T-helper 9 cell (primary cell): ENCODE measurements at places on chromosomes 6 and 20.

GRCh38 chr6:169627736-169628607 is 73.9 kb downstream of the WDR27 start:
- no peak for DNase-seq

GRCh38 chr20:44151621-44152416 is 35.2 kb downstream of the JPH2 start:
- DNase-seq: no peak

GRCh38 chr20:49712996-49713752 is 504 bp downstream of the B4GALT5 start:
- DNase-seq: peak; percentile 14

DNA sequence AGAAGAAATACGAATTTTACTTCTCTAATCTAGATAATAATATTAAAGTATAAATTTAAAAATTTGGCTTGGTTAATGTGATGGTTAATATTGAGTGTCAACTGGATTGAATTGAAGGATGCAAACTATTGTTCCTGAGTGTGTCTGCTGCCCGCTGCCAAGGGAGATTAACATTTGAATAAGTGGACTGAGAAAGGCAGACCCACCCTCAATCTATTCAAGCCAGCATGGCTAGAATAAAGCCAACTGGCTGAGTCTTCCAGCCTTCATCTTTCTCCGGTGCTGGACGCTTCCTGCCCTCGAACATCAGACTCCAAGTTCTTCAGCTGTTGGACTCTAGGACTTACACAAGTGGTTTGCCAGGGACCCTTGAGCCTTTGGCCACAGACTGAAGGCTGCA is 152.7 kb downstream of the TBXT start:
- no peak for DNase-seq

DNA sequence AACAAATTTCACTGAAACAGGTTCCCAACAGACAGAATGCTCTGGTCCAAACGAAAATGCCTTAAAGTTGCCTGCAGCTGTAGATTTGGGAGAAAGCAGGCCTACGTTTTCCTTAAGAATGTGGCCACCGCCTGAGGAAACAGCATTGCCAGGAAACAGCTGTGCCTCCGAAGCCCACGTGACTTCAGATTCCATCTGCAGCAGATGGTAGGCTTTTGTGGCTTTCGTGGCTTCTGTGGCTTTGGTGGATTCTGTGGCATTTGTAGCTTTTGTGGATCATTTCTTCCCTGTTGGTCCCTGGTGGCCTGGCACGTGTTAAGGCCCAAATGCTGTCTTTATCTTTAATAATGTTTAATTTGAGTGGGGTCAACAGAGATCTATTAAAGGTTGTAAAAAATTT is 222.9 kb downstream of the TTLL2 start:
- DNase-seq: no peak

- no peak for DNase-seq
Measured at GRCh38 chr20:24816431-24816830, 132.6 kb upstream of the CST7 start.

GRCh38 chr6:49978332-49979226 is 9.2 kb upstream of the DEFB113 start:
- DNase-seq: no peak

DNA sequence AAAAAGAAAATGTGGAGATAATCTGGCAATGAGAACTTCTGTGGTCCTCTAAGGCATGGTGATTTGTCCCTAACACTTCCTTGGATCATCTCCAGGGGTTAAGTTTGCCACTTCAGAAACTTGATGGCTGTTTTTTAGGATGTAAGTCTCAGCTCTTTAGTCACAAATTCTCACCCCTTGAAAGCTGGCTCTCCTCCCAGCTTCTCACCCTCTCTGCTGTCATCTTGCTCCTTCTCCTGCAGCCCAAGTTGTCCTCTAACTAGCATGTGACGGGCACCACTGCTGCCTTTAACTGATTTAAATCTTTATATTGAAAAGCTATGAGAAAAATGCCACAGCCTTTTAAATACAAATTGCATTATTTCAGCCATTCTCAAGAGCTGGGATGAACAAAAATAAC is 107.8 kb downstream of the MAP3K5 start:
- no peak for DNase-seq

DNA sequence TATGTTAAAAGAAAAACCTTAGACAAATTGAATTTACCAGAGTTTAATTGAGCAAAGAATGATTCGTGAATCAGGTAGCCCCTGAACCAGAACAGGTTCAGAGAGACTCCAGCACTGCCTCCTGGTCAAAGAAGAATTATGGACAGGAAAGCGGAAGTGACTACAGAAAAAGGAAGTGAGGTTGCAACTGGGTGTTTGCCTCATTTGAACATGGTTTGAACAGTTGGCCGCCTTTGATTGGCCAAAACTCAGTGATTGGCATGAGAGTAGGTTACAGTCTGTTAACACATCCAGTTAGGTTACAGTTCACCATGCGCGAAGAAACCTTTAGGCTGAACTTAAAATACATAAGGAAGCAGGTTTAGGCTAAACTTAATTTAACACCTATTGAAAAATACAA is 248.8 kb downstream of the TFAP2A start:
- DNase-seq: no peak

GRCh38 chr6:140285471-140285870 is 911.0 kb upstream of the CITED2 start:
- DNase-seq: no peak

- DNase-seq: no peak
Measured at GRCh38 chr6:42347456-42347855, 104.3 kb downstream of the TRERF1 start.

DNA sequence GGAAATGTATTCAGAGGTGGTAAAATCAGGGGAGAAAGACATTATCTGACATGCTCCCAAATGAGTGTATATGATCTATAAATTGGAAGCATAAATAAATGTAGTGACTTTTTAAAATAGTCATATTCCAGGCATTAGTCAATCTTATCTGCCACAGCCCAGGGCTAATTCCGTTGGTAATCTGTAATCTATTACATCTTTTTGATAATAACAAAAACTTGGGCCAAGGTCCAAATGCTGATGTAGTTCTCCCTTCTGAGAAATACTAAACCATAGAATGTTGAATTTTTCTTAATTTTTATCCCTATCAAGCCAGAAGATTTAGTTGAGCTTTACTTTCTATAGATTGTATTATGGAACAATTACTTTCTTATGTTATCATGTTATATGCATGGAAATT is 1279.8 kb downstream of the EPHA7 start:
- DNase-seq: no peak

DNA sequence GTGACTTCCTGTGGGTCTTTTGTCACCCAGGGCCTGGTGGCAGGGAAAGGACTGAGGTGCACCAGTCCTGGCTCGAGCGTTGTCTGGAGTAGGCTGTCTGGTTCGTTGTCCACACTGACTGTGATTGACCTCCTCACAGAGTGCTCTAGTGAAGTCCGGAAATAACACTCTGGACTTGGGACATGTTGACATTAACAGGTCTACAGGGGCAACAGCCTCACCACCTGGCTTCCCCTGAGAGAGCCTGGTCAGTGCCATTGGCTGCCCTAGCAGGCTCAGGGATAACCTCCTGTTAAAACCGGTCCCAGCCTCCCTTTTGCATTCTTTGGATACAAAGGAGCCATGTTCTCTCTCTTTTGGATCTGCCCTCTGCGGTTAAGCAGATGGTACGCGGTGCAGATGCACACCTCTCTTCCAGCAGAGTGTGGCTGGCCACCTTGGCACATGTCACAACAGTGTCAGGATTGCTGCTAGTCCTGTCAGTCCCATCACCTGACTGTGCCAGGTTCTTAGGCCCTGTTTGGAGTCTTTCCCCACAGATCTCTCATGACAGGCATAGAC is 46.2 kb downstream of the CDS2 start:
- DNase-seq: no peak

DNA sequence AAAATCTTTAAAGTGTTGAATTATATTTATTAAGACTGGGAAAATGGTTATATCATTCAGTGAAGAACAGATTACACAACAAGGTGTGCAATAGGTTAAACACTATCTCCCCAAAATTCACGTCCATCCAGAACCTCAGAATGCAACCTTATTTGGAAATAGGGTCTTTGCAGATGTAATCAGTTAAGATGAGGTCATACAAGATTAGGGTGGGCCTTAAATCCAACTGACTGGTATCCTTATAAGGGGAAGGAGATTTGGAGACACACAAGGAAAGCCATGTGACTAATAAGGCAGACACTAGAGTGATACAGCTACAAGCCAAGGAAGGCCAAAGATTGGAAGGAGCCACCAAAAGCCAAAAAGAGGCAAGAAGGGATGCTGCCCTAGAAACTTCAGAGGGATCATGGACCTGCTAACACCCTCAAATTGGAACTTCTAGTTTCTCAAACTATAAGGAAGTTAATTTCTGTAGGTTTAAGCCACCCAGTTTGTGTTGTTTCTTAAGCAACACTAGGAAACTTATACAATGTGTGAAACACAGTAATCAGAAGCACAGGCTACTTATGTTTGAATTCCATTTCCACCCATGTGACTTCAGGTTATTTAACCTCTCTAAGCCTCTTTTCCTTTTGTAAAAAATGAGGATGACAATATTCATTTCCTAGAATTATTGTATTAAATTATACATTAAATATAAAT is 16.9 kb downstream of the ILRUN start:
- no peak for DNase-seq

DNA sequence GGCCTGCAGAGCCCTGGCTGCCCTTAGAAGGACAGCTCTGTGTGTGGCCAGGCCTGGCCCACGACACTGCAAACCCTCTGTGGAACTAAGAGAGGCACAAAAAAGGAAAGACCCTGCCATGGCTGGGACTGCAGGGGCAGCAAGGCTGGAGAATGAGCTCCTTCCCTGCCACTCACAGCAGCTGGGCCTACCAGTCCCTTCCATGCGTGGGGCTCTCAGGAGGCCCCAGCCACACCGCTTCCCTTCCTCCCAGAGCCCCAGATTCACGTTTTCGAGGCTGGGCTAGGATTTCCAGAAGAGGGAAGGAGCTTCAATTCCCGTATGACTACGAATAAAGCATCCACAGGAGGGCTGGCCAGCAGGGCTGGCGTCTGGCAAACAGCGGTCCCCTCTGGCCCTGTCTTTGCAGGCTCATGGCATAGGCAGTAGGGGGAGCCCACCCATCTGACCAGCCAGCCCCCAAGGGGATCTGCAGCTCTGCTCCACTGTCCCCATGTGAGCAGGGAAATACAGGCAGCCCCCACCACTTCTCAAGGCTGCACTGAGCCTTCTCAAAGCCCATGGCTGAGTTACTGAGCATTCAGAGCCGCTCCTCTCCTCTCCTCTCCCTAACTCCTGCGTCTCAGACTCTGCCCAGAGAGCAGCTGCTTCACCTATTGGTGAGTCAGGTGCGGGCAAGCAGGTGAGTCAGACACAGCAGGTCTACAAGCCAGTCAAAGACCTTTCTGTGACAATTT is 53.1 kb downstream of the NINL start:
- no peak for DNase-seq

DNA sequence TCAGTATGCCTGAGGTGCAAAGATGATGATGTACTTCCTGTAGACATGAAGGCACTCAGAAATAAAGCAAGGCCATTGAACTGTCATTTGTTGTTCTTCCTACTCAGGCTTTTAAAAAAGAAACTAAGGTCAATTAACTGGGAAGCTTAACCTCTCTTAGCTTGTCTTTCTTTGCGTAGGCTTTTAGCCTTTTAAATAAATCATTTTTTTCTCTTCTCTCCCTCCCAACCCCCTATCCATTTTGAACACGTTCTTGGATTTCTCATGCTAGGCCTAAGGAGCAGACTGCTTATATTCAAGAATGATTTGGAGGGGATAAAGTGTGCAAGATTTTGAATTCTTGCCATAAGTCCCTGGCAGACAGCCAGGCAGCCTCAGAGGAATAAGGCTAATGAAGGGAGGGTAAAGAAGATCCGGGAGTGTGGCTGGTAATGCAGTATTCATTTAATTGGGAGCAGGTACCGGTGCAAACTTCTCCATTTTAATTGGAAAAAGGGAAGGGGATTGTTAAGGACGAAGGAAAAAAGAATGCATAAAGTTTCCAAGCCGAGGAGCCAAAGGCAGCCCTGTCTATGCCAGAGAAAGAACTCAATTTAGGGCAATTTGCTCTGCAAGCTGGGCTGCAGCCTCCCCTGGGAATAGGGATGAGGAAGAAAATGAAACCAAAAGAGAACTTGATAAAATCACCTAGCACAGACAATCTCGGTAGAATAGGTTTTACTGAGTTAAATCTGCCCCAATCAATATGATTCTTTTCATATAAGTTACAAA is 343.8 kb upstream of the MMS22L start:
- no peak for DNase-seq

DNA sequence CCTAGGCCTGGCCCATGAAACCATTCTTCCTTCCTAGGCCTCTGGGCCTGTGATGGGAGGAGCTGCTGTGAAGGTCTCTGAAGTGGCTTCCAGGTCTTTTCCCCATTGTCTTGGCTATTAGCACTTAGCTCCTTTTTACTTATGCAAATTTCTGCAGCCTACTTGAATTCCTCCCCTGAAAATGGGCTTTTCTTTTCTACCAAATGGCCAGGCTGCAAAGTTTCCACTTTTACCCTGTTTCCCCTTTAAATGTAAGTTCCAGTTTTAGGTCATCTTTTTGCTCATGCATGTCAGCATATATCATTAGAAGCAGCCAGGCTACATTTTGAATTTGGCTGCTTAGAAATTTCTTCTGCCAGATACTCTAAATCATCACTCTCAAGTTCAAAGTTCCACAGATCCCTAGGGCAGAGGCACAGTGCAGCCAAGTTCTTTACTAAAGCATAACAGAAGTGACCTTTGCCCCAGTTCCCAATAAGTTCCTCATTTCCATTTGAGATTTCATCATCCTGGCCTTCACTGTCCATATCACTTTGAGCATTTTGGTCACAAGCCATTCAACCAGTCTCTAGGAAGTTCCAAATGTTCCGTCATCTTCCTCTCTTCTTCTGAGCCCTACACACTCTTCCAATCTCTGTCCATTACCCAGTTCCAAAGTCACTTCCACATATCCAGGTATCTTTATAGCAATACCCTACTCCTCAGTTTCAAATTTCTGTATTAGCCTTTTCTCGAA is 71.9 kb downstream of the TBC1D7 start:
- DNase-seq: no peak

GRCh38 chr6:14658886-14659561 is 541.5 kb downstream of the CD83 start:
- no peak for DNase-seq

DNA sequence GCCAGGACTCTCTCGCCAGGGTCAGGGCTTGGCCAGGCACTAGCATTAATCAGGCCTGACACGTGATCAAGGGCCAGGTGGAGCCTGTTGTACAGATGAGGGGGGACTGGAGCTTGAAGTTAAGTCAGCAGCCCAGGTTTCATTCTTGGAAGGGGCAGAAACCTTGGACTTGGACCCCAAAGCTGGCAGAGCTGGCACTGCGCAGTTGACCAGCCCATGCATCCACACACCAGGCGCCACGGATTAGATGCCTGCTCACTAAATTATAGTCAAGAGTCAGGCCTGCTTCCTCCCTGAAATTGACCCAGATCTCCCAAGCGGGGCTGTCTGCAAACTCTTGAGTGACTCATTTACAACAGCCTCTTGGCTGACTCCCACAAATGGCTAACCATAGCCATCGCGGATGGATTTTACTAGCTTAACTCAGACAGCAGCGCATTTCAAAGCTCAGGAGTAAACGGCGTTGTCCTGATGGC is 4.1 kb upstream of the TAF4 start:
- DNase-seq: no peak
